ENCODE measurements at places on chromosomes 3 and 15. TPM values are rescaled to one million over a fixed set of nuclear protein-coding genes. Genes with fewer than 3 reads are reported as not detected.

The P3H2 gene
- 4.2 TPM for total RNA-seq

The CCDC39 gene
- total RNA-seq: 0.27 TPM

DNA sequence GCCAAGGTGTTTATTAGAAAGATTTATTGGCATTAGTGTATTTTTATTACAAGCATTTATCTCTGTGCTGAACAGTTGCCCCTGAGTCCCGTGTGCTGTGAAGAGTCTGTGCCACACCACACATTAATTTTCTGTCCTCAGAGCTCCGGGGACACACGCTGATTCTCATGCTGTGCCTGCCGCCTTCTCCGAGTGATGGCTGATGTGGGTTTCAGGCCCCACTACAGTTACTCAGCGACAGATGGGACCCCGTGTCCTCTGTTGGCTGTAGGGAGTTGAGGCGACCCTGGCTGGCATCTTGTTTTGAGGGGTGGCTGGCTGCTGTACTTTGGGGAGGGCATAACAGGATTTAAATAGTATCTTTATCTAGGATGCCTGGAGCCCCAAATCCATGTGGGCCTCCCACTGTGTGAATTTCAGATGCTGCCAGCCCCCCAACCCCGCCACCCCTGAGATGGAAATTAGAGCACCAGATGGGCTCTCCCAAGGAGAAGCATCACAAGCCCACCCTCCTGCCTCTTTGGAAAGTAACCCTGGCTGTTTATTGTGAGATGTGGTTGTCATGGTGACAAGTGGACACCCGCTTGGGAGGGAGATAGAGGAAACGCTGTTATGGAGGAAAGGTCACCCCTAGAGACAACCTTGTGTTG lies 185.6 kb downstream of the APBA2 start:
- H3K27me3 ChIP-seq: no peaks in the 10 kb centered on the region
- H3K4me1 ChIP-seq: no peaks in the 10 kb centered on the region
- H3K36me3 ChIP-seq: no peaks in the 10 kb centered on the region

The GHSR gene
- not detected for total RNA-seq

DNA sequence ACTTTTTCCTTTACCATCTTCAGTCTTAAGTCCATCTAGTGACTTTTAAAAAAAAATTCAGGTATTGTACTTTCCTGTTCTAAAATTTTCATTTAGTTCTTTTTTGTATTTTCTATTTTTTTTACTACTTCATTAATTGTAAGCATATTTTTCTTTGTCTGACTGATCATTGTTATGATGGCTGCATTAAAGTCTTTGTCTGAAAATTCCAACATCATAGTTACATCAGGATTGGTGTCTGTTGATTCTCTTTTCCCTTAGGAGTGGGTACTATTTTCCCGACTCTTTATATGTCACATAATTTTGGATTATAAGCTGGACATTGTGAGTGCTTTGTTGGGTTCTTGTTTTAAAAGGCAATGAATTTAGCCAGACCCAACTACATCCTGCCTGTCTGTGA lies 34.9 kb upstream of the POLR2M start:
- peaks cover 12% of the 10 kb centered on the region for H3K4me1 ChIP-seq
- H3K27me3 ChIP-seq: no peaks in the 10 kb centered on the region
- no peaks in the 10 kb centered on the region for H3K36me3 ChIP-seq
- H3K27ac ChIP-seq: no peak overlapping the region
- no peak overlapping the region for H3K4me3 ChIP-seq
- no peak for DNase-seq

Data from thyroid gland (tissue), 4 donors.